ENCODE measurements at places on chromosomes 13 and 19.
A peak's percentile ranks its signal among the peaks of the same experiment; 100 is the strongest.

DNA sequence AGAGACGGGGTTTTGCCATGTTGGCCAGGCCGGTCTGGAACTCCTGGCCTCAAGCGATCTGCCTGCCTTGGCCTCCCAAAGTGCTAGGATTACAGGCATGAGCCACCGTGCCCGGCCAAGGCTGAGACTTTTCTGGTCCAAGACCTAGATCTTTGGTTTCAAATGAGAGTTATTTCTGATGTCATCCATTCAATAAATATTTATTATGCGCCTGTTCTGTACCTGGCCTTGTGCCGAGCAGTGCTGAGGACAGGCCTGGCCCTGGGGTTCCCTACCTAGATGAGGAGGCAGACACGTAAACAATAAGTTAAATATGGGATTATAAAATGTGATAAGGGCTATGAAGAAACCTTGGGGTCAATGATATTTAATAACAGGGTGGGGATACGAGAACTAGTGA lies 4.5 kb downstream of the RELB start:
- no peak for DNase-seq

DNA sequence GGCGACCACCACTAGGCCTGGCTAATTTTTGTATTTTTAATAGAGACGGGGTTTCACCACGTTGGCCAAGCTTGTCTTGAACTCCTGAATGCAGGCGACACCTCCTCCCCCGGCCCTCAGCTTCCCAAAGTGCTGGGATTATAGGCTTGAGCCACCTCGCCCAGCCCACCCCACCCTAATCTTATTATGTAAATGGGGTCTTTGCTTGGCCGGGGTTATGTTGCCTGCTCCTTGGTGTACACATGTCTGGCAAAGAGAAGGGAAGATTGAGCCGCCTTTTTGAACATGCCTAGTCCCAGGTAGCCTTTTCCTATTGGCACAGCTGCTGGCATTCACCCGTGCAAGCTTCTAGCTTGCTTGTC lies 106.8 kb downstream of the KCTD15 start:
- DNase-seq, result no peak

- DNase-seq, result no peak
These were observed 12.3 kb upstream of the ZNF283 start for GRCh38 chr19:43814663-43815352.

DNA sequence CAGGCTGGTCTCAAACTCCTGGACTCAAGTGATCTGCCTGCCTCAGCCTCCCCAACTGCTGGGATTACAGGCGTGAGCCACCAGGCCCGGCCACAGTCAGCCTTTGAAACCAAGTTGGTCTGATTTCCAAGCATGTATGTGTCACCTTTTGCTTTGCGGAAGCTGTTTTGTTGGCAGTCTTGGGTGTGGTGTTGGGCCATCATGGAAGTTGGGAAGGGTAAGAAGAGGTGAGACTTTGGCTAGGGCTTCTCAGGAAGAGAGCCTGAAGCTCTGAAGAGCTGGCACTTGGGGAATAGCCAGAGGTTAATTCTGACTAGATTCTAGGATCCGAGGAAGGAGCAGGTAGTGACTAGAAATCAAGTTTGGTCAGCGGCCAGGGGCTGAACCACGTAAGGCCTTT lies 2.8 kb downstream of the RSPH6A start:
- no peak for DNase-seq

GRCh38 chr19:43638214-43638994 lies 1.2 kb downstream of the CADM4 start:
- no peak for DNase-seq

GRCh38 chr13:104648291-104648690 lies 1582.1 kb upstream of the SLC10A2 start:
- DNase-seq, result no peak

GRCh38 chr13:106155411-106155810 lies 380.1 kb downstream of the EFNB2 start:
- DNase-seq, result peak; percentile 82

DNA sequence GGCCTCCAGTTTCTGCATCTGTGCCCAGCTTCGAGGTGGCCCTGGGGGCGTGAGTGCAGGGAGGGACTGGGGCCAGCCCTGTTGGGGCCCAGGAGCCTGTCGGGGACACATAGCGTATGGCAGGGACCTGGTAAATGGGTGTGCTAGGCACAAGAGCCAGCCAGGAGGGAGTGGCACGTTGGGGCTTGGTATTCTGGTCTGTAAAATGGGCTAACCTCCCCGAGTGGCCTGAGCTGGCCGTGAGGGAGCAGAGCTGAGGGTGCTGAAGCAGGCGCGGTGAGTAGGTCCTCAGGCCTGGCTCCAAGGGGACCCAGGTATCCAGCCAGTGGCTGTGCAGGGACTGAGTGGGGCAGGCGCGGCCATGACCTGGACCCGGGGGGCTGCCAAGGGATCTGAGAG lies 4.3 kb downstream of the PTOV1 start:
- DNase-seq, result no peak

- no peak for DNase-seq
These were observed 18.8 kb upstream of the TMEM255B start for GRCh38 chr13:113740286-113740556.

GRCh38 chr13:25406377-25406776 lies 34.6 kb downstream of the ATP8A2 start:
- no peak for DNase-seq

GRCh38 chr19:39533003-39533512 lies 406 bp upstream of the EID2B start:
- DNase-seq, result no peak

DNA sequence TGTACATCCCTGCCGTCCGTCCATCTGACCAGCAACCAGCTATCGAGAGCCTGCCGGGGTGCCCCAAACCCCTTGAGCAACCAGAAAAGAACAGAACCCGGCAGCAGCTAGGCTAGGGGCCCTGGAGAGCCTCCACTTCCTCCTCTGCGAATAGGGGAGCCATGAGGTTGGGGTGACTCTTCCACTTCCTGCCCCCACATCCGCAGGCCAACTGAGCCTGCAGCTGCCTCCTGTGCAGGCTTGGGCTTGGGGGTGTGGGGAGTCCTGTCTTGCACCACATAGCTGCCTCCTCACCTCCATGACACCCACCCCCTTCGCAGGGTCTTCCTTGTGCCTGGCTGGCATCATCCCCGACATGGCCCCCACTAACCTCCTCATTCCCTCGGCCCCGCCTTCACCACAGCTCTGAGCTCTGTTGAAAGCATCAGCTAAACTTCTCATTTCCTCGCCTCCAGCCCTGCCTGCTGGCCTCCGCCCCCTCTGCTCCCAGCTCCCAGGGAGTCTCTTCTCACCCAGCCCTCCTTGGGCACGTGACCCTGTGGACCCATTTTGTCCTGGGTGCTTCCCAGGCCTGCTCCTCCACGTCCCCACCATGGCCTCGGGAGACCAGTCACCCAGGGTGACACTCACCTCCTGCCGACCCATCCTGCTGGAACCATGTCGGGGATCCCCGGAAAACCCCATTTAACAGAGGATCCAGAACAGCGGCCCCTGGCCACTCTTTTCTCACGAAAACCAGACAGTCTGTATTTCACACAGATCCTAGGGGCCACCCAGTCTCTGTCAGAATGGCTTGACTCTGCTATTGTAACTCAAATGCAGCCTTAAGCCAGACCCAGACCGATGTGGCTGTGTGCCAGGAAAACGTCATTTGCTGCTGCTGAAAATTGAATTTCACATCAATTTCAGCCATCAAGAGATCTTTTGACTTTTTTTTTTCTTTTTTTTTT lies 50.4 kb downstream of the MYO9B start:
- DNase-seq, result peak; percentile 16

GRCh38 chr13:38180670-38181069 lies 169.0 kb upstream of the UFM1 start:
- peak; percentile 8 for DNase-seq

DNA sequence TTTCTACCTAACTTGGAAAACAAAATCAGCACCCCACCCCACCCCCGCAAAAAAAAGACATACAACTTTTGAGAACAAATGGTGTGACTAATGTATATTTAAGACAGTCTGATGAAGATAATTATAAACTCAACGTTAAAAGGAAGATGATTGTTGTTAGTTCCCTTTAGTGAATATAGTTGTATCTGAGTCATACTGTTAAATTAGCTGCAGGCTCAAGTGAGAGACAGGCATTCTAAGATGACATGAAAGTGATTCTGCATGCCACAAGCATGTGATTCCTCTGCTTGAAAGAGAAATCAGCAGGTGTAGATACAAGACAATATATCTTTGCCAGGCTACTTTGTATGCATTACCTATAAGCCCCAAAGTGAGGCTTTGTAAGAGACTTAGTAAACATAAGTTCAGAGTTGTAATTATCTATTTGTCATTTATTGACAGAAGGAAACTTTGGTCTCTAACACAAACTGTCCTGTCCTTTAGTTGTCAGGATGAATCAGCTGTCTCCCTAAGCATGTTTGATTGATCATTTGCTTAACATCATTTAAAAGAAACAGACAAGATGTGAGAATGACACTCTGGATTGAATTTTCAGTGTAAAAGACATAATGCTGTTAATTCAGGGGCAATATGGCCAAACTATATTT lies 319.4 kb upstream of the HTR2A start:
- peak; percentile 80 for DNase-seq

- DNase-seq, result no peak
These were observed 110.3 kb upstream of the TDRD3 start for GRCh38 chr13:60286707-60287106.

- DNase-seq, result no peak
These were observed 1234.7 kb downstream of the SLITRK1 start for GRCh38 chr13:82647540-82647939.
